ENCODE measurements at places on chromosomes 3 and 15. TPM values are rescaled to one million over a fixed set of nuclear protein-coding genes. Genes with fewer than 3 reads are reported as not detected.

- H3K4me1 ChIP-seq = no peaks in the 10 kb centered on the region
- H3K36me3 ChIP-seq = no peaks in the 10 kb centered on the region
- H3K27ac ChIP-seq = peak overlapping the region; percentile 17
- no peak overlapping the region for H3K4me3 ChIP-seq
Observed at GRCh38 chr3:9173445-9173844, 76.0 kb downstream of the SRGAP3 start.

- H3K4me1 ChIP-seq = no peaks in the 10 kb centered on the region
- H3K36me3 ChIP-seq = no peaks in the 10 kb centered on the region
- H3K27ac ChIP-seq = no peak overlapping the region
- no peak for DNase-seq
- no peak overlapping the region for H3K4me3 ChIP-seq
Observed at GRCh38 chr3:42216302-42216701, 49.7 kb downstream of the CCK start.

GRCh38 chr3:13867732-13868131 lies 12.1 kb downstream of the WNT7A start:
- H3K27me3 ChIP-seq = no peaks in the 10 kb centered on the region
- no peaks in the 10 kb centered on the region for H3K4me1 ChIP-seq
- no peak for DNase-seq
- no peak overlapping the region for H3K27ac ChIP-seq
- no peaks in the 10 kb centered on the region for H3K36me3 ChIP-seq
- no peak overlapping the region for H3K4me3 ChIP-seq

- H3K36me3 ChIP-seq = no peaks in the 10 kb centered on the region
- H3K4me1 ChIP-seq = no peaks in the 10 kb centered on the region
- no peak for DNase-seq
- no peaks in the 10 kb centered on the region for H3K27me3 ChIP-seq
Observed at GRCh38 chr3:142987707-142988106, 13.7 kb upstream of the U2SURP start.

- H3K27me3 ChIP-seq = no peaks in the 10 kb centered on the region
- no peak overlapping the region for H3K27ac ChIP-seq
- no peaks in the 10 kb centered on the region for H3K4me1 ChIP-seq
- no peaks in the 10 kb centered on the region for H3K36me3 ChIP-seq
Observed at GRCh38 chr3:20353286-20353685, 167.3 kb upstream of the SGO1 start.

DNA sequence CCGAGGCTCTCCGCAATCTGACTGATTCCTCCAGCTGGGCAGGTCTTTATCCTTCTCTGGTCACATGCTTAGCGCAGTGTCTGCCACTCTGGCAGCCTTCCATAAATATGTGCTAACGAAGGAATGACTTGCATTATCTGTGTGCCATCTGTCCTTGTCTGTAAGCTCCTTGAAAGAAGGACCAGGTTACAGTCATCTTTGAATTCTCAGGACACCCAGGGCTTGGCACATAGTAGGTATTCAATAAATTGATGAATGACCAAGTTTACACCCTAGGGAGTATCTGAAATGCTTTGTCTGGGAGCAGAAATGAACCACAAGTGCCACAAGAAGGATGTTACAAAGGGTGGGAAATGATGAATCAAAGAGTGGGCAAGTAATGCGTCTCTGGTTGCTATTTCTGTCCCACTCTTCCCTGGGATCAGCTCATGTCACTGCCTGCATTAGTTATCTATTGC lies 16.5 kb upstream of the FAM3D start:
- H3K27ac ChIP-seq = no peak overlapping the region
- H3K36me3 ChIP-seq = no peaks in the 10 kb centered on the region

GRCh38 chr3:58388550-58389091 lies 45.0 kb downstream of the PDHB start:
- peak overlapping the region; percentile 64 for H3K27ac ChIP-seq
- DNase-seq = no peak
- H3K4me1 ChIP-seq = peaks cover 5% of the 10 kb centered on the region

DNA sequence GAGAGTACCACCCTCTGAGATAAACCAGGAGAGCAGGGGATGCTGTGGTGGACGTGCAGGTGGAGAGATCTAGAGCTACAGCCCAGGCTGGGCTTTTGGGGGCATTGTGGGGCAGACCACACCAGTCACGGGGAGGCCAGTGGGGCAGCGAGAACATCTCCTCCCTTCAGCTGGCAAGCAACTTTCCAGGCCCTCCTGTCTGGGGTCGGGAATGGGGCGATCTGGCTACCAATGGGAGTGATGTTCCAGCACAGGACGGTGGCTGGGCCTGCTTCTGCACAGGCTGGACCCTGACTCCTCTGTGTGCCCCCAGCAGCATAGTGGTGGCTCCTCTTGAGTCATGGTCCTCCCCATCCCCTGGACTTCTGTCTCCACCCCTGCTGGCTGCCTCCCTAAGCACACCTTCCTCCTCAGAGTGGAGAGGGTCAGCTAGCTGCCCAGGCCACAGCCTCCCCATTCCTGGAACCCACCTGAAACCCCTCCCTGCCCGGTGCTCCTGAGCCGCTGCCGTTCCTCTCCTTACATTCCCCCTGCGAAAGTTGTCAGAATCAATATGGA lies 16.1 kb downstream of the IRAK2 start:
- no peaks in the 10 kb centered on the region for H3K36me3 ChIP-seq
- no peak overlapping the region for H3K4me3 ChIP-seq
- H3K4me1 ChIP-seq = no peaks in the 10 kb centered on the region
- H3K27me3 ChIP-seq = no peaks in the 10 kb centered on the region
- DNase-seq = no peak

Gene HDGFL3
- total RNA-seq = 12.8 TPM

Gene AGBL1
- total RNA-seq = not detected

Gene ERICH6
- not detected for total RNA-seq

Gene MASP1
- 80.7 TPM for total RNA-seq

Gene CHAC1
- total RNA-seq = not detected

All from uterus (tissue), 4 donors.